GM12865 (cell line): ENCODE measurements at places on chromosomes 5 and 9.

GRCh38 chr5:89313804-89314588 is 431.0 kb upstream of the MEF2C start:
- DNase-seq = peak; percentile 97

GRCh38 chr5:32842813-32843530 is 131.9 kb downstream of the NPR3 start:
- no peak for DNase-seq

DNA sequence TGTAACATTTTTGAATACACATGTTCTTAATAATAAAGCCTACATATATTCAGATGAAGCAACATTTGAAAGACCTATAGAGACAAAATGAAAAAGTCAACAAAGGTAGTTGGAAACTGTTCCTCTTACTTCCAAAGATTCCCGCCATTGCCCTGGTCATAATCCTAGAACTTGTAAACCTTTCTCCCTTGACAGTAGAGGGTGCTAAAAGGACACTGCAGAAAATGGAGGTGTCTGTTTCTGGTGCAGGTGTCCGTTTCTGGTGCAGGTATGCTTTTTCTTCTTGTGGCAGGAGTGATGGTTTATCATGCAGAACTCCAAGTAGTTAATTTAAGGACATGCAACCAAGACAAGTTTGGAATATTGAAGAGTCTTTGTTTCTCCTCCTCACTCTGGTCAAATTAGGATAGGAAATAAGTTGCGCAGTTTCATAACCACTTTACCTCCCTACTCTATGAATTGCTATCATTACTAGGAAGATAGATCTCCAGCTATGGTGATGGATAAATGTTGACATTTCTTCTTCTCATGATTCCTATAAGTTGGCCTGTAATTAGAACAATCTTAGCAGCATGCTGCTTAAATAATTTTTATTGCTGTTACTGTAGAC is 56.0 kb upstream of the FAM174A start:
- peak; percentile 60 for DNase-seq

GRCh38 chr9:93387791-93388190 is 63.7 kb upstream of the FAM120A start:
- no peak for DNase-seq

- no peak for DNase-seq
Observed at GRCh38 chr9:79357194-79357593, 214.6 kb upstream of the TLE4 start.

- DNase-seq = no peak
Observed at GRCh38 chr5:136043551-136043950, 14.8 kb downstream of the TGFBI start.

DNA sequence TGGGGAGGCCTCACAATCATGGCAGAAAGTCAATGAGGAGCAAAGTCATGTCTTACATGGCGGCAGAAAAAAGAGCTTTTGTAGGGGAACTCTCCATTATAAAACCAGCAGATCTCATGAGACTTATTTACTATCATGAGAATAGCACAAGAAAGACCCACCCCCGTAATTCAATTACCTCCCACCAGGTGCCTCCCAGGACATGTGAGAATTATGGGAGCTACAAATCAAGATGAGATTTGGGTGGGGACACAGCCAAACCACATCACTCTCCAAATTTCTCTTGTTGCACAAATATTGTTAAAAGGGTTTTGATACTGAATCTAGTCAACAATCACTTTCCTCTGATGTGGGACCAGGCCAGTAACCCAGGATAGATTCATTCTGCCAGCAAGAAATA is 1176.1 kb downstream of the CDH9 start:
- DNase-seq = no peak

DNA sequence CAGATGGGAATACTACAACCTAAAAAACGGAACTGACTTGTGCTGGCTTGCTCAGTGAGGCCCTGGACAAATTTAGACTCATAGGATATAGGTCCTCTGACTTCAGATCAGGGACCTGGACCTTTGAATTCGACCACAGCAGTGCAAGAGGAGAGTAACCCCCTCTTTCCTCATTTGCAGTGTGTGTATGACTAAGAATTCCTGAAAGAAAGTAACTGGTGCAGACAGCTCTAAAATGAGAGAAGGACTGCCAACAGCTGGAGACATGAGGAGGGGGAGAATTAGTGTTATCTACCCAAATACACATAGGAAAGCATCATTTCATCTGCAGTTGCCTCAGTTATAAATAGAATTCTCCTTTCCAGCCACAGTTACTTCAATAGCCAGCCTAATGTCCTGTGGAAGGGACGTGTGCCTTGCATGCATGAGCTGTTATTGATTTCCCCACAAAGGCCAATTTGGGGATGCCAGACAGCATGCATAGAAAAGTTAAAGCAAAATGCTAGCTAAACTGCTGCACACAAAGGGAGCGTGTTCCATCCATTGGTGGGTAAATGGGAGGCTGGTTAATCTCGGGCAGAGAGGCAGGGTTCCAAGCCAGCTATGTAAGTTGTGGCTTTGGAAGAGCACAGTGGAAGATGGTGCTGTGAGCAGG is 442.7 kb downstream of the CDK5RAP2 start:
- no peak for DNase-seq

DNA sequence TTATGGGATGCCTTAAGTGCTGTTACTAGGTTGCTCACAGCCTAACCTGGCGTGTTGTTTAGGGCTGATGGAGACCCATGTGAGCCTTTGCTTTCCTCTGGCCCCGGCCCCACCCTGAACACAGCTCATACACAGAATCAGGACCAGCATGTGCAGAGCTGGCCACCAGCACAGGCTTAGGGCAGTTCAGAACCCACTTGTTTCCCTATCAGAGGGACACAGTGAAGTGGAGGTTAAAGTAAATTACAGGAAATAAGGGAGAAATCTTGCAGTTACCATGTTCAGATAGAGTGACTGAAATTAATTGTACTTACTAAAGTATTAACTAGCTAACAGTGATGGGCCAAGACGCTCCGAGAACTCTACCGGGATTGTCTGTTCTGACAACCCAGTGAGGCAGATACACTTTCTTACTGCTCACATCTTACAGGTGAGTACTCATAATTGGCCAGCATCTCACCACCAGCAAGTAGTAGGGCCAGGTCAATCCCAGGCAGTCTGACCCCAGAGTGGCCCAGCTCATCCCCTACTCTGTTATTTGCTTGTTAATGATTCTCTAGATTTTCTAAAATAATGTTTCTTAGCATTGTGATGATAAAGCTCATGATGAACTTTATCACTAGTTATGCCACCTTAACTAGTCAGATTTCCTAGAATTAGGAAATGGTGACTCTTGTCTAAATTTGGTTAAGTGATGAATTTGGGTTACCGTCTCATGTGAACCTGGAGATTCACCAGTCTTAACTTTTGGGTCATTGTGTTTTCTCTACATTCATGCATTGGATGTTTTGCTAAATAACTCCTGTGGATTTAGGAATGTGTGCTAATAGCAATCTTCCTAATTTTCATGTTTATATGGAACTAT is 15.4 kb downstream of the CCT5 start:
- DNase-seq = no peak

DNA sequence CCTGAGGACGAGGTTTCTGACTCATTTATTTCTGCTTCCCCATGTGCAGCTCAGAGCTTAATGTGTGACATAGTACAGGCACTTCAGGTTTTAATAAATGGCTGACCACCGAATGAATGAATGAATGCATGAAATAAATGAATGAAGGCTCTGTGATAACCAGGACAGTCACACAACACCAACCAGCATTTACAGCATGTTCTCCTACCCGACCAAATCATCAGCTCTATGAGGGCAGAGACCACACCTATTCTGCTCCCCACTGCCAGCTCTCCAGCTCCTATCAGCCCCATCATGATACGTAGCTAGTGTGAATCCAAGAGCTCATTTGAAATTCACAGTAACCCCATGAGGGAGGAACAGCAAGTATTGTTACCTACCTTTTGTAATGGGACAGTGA is 4.8 kb downstream of the TMOD1 start:
- no peak for DNase-seq

DNA sequence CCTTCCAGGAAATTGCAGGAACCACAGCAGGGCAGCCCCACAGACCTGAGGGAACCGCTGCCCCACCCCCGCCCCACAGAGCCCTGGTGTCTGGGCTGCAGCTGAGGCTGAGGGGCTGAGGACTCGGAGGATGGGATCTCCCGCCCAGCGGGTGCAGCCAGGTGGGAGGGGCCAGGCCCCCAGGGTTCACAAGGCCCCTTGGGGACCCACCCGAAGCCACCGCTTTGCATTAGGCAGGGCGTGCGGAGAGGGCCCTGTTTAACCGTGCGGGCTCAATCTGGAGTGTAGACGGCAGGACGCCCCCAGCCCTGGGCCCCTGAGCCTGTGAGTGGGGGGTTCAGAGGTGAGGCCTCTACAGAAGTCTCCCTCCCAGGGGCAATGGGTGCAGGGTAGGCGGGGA is 10.8 kb downstream of the NOTCH1 start:
- DNase-seq = peak; percentile 24

DNA sequence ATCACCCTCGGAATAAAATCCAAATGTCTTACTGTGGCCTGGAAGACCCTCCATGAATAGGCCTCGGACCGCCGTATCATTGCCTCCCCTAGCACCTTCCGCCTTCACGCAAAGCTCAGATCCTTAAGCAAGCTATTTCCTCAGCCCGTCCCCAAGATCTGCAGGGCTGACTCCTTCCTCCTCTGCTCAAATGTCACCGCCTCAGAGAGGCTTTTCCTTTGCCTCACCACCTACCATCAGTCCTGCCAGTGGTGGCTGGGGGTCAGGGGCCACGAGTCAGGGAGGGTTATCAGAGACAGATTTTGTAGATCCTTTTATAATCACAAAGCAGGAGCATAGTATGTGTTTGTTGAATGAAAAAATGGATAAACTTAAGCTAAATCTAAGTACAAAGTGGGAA is 74.4 kb upstream of the KIF2A start:
- no peak for DNase-seq

GRCh38 chr9:83340451-83340850 is 197.8 kb downstream of the FRMD3 start:
- DNase-seq = no peak

- no peak for DNase-seq
Observed at GRCh38 chr5:132207778-132208177, 19.9 kb downstream of the P4HA2 start.

- DNase-seq = peak; percentile 67
Observed at GRCh38 chr9:130235558-130236435, 29.8 kb upstream of the HMCN2 start.

GRCh38 chr9:114029311-114030170 is 48.6 kb downstream of the AMBP start:
- no peak for DNase-seq

GRCh38 chr5:146291421-146292074 is 47.1 kb upstream of the POU4F3 start:
- peak; percentile 59 for DNase-seq

- no peak for DNase-seq
Observed at GRCh38 chr5:14197056-14197455, 53.9 kb downstream of the TRIO start.

DNA sequence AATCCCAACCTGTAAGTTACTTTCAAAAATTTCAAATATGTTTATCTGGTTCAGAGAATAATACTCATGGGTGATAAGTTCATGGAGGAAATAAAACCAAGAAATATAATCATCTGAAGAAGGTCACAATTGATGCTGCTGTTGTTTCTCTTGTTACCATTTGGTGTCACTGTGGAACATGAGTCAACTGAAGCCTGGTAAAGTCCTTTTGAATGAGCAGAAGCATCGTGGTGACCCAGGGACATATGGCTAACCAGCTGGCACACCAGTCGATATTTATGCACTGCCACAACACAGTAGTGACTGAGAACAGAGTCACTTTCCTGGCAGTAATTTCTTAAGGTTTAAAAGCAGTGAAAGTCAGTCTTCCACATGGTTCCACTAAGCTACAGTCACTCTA is 612.9 kb upstream of the TLE4 start:
- DNase-seq = peak; percentile 11

GRCh38 chr5:44862808-44863207 is 54.1 kb downstream of the MRPS30 start:
- peak; percentile 30 for DNase-seq

GRCh38 chr5:131379723-131380122 is 115.9 kb downstream of the CDC42SE2 start:
- peak; percentile 86 for DNase-seq

- DNase-seq = peak; percentile 49
Observed at GRCh38 chr9:99822109-99822805, 572 bp downstream of the NR4A3 start.

- DNase-seq = no peak
Observed at GRCh38 chr5:168974082-168974481, 326.9 kb downstream of the SLIT3 start.

- DNase-seq = no peak
Observed at GRCh38 chr9:136013524-136014034, 52.4 kb upstream of the UBAC1 start.

DNA sequence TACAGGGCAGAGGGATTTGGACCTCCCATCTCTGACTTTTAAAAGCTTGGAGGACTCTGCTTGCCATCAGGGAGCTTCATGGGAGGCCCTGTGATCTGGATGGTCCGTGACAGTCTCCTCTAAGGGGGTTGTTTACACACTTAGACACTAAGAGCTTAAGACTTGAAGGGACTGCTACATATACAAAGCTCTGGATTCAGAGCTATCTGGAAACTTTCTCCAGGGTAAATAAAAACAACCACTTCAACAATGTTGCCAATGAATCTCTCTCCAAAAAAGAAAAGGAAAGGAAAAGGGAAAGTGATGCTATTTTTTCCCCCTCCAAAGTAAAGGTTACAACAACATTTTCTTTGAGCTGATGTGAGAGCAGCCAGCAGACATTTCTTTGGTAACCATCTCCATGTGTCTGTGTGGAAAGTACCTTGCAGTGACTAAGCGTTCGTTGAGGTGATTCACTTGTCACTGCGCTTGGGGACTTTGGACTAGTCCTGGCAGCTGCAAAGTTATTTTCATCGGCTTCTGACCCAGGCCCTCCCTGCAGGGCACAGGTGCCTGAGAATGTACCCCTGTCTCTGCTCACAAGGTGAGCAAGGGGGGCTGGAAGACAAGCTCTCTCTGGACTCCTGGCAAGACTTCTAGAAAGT is 262.1 kb upstream of the KLF4 start:
- peak; percentile 84 for DNase-seq

- DNase-seq = no peak
Observed at GRCh38 chr9:36876056-36876455, 158.0 kb downstream of the PAX5 start.

- DNase-seq = peak; percentile 17
Observed at GRCh38 chr5:103211576-103212561, 46.7 kb upstream of the MACIR start.

GRCh38 chr5:137592317-137592716 is 93.2 kb upstream of the SPOCK1 start:
- no peak for DNase-seq
